ENCODE measurements at places on chromosomes 6 and 20.

GRCh38 chr6:129194306-129194941, 311.5 kb downstream of the LAMA2 start:
- DNase-seq: no peak

GRCh38 chr20:50679753-50680104, 11.6 kb downstream of the RIPOR3 start:
- no peak for DNase-seq

- no peak for DNase-seq
These were observed 316.6 kb upstream of the BMP2 start for GRCh38 chr20:6450841-6451240.

GRCh38 chr6:6537488-6538260, 50.8 kb upstream of the LY86 start:
- no peak for DNase-seq

- DNase-seq: no peak
These were observed 18.5 kb downstream of the RPP21 start for GRCh38 chr6:30363459-30363858.

DNA sequence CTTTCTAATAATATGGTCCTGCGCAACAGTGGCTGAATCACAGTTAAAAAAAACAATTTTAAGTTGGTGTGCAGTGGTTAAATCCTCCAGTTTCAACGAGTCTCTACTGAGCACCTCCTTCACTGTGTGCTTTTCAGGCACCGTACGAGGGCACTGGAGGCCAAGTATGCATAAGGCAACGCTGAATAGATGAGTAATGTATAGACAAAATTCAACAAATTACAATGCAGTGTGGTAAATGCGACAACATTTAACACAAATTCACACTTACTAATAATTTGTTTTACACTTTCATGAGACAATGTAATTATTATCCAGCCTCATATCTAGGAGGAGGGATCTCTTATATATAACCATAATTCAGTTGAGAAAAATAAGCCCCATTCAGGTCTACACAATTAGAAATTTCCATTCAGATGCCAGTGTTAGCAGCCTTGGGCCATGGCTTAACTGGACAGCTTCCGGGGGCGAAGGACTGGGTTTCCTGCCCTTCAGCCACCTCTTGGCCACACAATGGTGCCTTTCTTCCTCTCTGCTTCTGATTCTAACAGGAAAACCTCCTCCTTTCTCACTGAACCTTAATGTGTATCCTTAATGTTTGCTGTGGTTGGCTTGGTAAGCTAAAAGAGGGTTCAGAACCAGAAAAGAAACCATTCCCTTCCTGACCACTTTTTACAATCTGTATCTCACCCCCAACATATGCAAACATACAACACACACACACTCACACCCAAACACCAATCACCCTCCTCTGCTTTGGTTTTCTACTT, 51.9 kb downstream of the B4GALT5 start:
- DNase-seq: no peak

- DNase-seq: no peak
These were observed 73.1 kb downstream of the PTCHD4 start for GRCh38 chr6:48037946-48038345.

GRCh38 chr6:145727817-145728388, 7.4 kb downstream of the EPM2A start:
- no peak for DNase-seq

- DNase-seq: no peak
These were observed 12.8 kb upstream of the EDN1 start for GRCh38 chr6:12277386-12277785.

- no peak for DNase-seq
These were observed 985.1 kb downstream of the HACE1 start for GRCh38 chr6:103874575-103874974.

- no peak for DNase-seq
These were observed 1.1 kb downstream of the TBP start for GRCh38 chr6:170555305-170555704.

- no peak for DNase-seq
These were observed 202.3 kb downstream of the DLL1 start for GRCh38 chr6:170088582-170088955.

DNA sequence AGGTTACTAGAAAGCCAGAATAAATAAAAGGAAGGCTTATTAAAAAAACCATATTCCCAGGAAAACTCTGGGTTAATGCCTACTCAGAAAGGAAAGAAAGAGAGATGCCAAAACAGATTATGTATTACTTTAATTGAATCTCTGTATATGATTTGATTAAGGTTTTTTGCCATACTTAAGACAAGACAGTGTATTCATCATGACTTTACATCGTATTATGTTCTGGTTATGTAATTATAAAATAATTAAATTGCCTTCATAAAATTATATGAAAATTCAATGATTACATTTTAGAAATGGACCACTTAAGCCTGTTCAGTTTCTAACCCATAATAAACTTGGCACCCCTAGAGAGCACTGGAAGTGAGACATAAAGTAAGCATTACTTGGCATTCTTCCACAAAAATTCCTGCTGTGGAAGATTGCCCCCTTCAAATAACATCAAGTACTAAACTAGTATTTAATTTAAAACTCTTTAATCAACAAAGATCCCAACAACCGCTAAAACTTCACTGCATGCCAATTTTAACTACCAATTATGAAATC, 20.8 kb upstream of the IBTK start:
- DNase-seq: no peak

DNA sequence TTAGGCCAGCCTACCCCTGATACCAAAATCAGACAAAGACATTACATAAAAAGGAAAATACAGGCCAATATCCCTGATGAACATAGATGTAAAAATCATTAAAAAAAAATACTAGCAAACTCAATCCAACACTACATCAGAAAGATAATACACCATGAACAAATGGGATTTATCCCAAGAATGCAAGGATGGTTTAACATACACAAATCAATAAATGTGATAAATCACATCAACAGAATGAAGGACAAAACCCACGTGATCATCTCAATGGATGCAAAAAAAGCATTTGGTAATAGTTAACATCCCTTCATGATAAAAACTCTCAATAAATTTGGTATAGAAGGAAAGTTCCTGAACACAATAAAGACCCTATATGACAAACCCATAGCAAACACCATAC, 63.8 kb downstream of the SLC22A2 start:
- DNase-seq: no peak

- DNase-seq: no peak
These were observed 1.3 kb upstream of the RING1 start for GRCh38 chr6:33206864-33207551.

DNA sequence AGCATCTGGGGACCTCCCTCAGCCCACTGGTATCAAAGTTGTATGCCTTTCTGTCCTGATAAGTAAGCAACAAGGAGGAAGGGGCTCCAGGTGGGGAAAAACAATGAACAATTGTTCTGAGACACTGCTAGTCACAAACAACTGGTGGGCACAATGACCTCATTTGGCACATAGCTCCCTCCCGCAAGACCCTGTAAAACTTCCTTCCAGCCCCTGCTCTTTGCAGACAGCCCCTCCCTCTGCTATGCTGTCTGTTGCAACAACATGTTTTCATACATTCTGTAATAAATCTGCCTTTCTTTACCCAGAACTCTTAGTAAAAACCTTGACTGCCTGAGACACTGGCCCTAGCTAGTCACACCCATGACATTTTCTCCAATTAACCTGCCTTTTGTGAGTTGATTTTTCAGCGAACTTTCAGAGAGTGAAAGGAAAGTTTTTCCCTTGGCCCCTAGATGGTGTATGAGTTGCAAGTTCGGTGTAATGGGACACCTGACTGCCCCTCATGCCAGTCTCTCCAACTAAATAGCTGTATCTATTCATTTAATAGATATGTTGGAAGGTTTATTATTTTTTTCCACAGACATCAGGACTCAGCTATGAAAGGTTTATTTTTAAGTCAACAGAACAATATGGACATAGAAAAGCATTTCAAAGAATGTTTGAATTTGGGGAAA, 142.3 kb upstream of the SLC22A16 start:
- peak; percentile 57 for DNase-seq

- DNase-seq: no peak
These were observed 100.5 kb downstream of the CDH4 start for GRCh38 chr20:61352346-61353260.

DNA sequence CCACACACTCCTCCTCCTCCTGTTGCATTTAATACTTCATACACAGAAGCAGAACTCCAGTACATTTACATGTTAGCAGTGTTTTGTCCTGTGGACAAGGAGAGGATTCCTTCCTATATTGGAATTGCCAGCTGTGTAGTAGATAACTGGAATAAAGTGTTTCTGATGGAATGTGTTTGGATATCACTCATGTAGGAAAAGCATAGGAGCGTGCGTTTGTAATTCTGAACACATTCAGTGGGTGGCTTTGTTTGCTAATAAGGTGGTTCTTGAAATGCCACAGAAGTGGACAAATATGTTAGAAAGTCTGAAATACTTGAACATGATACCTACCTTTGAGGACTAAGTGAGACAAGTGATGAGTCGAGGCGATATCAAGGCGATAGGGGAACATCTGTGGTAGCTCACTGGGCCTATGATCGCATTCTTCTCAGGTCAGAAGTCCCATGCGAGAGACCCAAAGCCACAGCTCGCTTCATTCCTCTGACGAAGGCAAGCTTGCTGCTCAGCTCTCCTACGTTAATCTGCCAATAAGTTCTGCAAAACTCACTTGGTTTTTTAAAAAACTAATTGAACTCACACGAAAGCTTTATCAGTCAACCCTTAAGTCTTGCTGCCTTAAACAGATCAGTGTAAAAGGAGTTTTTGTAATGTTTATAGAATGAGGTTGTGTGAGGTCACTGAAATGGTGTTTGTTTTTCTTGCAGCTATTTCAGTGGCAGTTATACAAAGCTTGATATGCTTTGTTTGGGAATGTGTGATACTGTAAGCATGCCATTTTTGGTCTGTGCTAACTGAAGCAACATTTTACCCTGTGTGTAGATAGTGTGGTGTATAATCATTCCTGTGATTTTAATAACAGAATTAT, 159.9 kb downstream of the SOX4 start:
- DNase-seq: peak; percentile 22

DNA sequence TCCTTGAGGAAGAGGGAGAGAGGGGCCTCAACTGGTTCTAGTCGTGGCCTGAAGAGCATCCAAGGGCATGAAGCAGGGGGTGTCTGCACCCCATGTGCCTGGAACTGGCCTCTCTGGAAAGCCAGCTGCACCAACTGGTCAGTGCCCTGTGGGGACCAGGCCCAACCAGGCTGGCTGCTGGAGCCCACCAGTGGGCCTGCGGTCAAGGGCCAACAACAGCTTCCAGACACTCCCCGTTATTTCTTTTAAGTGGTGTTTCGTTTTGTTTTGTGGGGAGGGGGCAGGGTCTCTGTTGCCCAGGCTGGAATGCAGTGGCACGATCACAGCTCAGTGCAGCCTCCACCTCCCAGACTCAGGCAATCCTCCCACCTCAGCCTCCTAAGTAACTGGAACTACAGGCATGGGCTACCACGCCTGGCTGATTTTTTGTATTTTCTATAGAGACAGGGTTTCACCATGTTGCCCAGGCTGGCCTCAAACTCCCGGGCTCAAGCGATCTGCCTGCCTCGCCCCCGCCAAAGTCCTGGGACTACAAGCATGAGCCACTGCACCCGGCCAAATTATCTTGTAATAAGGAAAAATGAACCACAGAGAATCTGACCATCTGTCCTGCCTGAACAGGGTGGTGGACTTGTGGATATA, 11.9 kb upstream of the C20orf144 start:
- no peak for DNase-seq

DNA sequence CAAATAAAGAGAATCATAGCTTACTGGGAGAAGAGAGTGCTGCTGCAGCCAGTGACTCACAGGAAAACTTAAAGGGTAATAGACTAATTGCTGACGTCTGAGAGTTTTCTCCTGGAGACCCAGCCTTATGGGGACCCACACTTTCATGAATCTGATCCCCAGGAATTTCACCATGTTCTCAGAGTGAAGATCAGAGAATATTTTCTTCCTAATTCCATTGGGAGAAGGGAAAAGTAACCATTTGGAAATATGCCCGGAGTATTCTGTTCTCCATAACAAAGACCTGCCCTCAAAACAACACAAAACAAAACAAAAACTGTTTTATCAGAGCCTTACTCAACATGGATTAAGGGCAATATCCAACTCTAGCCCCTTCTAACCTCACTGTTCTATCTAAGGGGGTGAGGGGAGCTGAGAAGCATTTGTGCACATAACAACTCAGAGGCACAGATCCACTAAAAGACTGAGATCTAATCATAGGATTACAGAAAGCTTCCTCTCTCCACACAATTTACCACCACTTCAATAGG, 168.2 kb upstream of the SSTR4 start:
- no peak for DNase-seq

DNA sequence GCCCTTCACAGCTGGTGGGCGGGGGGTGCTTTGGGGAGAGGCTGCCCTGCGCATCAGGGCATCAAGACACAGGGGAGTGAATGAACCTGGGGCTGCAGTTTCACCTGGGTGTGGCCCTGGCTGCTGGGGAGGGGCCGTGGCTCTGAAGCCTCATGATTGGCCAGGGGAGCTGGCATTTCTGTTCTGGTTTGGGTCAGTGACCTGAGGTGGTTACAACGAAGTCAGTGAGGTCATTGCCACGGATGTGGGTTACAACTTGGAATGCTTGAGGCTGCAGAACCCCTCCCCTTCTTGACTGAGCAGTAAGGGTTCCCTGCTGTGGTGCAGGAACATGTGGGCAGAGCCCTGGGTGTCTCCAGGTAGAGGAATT, 3.0 kb downstream of the TCEA2 start:
- DNase-seq: peak; percentile 73

DNA sequence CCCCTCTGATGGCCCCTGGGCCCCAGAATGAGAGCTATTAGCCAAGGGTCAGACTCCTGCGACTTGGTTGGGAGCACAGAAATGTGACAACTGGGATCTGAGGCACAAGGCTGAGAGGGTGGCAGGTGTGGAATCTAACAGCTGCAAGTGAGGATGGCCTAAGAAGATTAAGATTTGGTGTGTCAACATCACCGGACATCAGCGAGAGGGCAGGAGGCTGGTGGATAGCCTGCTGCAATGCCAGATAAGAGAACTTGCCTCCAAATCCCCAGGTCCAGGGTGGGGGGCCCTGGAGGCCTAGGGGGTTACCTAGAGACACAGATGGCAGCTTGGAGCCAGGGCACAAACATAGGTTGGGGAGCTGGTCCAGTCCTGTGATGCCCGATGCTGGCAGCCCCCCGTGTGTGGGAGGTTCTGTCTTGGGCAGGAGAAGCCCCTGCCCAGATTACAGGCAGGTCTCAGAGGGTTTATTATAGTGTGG, 155.8 kb downstream of the GRM4 start:
- DNase-seq: no peak

DNA sequence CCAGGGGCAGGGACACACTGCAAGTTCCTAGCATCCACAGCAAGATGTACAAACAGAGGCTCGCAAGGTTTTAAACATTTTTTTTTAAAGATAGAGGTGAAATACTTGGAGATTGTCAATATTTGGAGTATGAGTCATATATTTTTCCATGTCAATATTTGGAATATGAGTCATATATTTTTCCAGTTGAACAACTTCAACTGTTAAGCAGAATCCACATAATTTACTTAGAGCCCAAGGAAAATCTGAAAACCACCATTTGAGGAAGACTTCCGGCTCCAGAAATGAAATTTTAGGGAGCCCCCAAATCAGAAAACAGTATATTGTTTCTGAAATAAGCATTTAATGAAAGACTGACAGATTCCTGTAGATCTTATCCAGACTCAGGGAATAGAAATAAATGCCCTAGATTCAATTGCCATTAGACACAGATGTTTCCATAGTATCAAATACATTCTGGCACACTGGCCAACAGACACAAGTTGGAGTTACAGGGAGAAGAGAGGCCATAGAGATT, 51.6 kb upstream of the FAM184A start:
- no peak for DNase-seq

All from common myeloid progenitor, CD34-positive (primary cell).